Fibroblast of skin of right biceps (primary cell): ENCODE measurements at places on chromosomes 12 and 14.

DNA sequence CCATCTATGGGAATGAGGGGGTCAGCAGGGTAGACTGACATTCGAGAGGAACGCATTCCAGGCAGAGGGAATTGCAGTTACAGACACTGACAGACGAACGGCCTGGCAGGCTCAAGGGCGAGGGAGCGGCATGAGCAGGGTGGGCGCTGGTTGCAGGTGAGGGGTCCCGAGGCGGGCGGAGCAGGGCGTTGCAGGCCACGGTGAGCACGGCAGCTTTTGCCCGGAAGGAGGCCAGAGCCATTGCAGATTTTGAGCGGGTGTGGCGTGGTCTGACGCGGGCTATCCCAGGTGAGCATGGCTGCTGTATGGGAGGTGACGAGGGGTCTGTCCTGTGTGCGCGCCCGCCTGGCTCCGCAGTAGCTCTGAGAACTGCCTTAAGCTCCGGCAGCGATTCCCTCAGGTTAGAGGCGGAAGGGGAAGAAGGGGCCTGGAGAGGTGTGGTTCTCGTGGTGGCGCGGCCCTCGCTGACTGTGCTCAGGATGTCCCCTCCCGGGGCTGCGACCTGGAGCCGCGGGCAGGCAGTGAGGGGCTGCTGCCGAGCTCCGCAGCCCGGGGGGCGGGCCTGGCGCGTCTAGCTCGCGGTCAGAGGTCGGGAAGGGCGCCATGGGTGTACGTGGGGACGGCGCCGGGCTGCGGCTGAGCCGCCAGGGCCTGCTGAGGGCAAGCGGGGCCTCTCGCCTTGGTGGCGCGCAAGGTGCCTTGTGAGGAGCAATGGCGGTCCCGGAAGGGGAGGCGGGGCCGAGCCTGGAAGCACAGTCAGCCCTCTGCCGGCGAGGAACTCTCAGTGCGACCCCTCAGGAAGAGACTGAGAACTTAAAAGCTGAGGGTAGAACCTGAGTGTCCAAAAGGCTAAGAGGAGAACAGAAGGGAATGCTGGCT is 177.1 kb downstream of the CACNA1C start:
- DNase-seq, result no peak

DNA sequence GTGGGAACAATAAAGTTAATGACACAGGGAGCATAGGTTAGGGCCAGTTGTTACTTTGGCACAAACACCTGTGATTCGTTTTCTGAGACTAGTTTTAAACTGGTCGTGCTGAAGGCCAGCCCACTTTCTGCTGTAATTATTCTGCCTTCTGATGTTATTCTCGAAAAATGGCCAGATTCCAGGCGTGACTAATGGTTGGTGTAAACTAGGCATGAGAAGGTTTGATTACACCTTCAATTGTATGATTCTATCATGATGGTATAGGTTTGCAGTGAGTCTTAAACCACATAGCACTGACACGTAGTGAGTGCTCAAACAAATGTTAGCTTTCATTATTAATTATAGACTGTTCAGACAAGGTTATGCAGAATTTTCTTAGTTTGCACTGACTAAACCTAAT is 39.0 kb downstream of the CKB start:
- DNase-seq, result peak; percentile 85

DNA sequence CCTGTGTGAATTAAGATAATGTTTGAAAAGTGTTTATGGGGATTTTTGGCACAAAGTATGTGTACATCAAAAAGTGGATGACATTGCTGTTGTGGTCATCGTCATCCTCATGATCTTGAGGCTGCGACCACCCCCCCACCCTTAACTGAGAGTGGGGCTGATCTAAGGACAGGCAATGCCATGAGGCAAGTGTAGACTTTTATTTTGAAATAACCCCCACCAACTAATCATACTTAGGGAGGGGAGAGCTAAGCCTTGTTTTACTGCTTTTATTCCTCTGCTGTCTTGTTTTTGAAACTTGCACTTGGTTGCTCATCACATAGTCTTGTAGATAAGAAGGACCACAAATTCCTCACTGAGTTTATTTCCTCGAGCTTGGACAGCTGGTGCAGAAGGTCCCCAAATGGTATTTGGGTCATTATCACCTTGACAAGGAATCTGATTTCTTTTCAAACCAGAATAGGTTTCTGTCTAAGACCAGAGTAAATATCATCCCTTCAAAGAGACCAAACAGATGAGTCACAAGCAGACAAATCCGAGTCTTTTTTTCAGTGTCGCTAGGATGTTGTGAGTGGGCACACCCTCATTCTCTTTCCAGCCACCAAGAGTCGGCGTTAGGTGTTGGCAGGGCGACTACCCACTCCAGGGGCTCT is 23.9 kb upstream of the SMOC1 start:
- no peak for DNase-seq

GRCh38 chr14:99524091-99524661 is 43.0 kb downstream of the CCNK start:
- DNase-seq, result peak; percentile 53

GRCh38 chr12:118249547-118249946 is 113.6 kb downstream of the PEBP1 start:
- no peak for DNase-seq

GRCh38 chr14:102633906-102634595 is 41.6 kb downstream of the RCOR1 start:
- no peak for DNase-seq

- DNase-seq, result no peak
These were observed 3.6 kb upstream of the BATF start for GRCh38 chr14:75518625-75519024.
